ENCODE measurements at places on chromosomes 2 and 18.

GRCh38 chr2:109136542-109136941 is 7.5 kb downstream of the SH3RF3 start:
- DNase-seq, result no peak

DNA sequence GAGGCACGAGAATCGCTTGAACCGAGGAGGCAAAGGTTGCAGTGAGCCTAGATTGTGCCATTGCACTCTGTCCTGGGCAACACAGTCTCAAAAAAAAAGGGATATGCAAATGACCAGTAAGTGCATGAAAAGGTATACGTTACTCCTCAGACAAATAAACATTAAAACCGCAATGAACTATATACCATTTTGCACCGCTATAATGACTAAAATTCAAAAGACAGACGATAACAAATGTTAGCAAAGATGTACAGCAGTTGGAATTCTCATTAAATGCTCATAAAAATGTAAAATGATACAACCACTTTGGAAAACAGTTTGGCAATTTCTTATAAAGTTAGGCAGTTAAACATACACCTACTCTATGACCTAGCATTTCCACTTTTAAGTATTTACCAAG is 67.4 kb upstream of the MSH6 start:
- DNase-seq, result no peak

GRCh38 chr2:176405477-176405876 is 136.2 kb downstream of the MTX2 start:
- no peak for DNase-seq

DNA sequence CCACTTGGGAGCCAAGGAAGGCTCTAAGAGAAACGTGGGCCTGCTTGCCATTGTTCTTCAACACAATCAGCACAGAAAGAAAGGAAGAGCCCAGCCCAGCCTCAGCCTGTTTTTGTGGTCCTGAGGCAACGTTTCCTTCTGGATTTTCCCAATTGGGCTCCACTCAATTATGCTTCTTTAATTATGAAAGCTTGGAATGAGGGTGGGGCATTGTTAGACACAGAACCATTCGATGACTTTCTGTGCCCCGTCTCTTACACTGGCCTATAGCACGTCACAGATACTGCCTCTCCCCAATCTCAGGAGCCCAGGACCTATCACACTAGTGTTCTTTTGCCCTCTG is 207.4 kb downstream of the ZFP36L2 start:
- DNase-seq, result no peak

DNA sequence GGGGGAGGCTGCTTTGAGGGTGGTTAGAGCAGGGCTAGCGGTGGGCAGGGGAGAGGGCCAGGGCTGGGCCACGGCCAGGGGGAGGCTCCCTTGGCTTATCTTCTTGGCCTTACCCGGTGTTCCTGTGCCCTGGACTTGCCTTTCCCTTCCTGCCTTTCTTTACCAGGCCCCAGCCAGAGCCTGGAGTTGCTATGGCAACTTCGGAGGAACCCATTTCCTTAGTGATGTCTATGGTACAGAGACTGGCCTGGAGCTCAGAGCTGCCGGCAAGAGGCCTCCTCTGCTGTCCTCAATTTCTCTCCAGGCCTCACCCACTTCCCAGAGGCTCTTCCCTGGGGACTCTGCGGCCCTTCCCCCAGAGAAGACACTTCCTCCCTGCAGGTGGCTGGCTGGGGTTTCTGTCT is 11.5 kb downstream of the SPEG start:
- DNase-seq, result no peak

DNA sequence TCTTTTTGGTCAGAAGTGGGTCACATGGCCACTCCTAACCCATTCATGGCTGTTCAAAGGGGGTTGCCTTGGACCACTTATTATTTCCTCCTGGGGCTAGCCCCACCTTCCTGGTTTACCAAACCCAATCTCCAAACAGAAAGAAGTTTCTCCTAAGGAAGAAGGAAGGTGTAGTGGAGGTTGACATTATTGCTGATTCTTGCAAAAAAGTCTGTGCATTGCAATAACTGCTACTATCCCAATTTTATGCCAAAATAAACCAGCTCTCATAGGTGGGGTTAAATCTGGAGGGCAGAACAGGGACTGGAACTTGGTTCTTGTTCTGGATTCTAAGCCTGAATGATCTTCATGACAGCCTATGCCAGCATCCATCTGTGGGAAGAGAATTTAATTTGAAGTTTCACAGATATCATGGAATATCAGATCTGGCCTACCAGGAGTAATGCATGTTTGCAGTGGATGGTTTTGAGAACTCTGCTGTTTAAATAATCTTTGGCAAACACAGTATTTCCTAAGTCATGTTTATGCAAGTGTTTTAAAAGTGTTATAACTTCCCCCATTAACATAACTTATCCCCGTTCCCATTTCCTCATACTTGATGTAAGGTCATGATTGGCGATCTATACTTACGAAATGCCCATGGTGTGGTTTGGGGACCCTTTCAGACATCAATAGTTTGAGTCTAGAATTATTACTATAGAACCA is 11.9 kb downstream of the ANXA4 start:
- no peak for DNase-seq

DNA sequence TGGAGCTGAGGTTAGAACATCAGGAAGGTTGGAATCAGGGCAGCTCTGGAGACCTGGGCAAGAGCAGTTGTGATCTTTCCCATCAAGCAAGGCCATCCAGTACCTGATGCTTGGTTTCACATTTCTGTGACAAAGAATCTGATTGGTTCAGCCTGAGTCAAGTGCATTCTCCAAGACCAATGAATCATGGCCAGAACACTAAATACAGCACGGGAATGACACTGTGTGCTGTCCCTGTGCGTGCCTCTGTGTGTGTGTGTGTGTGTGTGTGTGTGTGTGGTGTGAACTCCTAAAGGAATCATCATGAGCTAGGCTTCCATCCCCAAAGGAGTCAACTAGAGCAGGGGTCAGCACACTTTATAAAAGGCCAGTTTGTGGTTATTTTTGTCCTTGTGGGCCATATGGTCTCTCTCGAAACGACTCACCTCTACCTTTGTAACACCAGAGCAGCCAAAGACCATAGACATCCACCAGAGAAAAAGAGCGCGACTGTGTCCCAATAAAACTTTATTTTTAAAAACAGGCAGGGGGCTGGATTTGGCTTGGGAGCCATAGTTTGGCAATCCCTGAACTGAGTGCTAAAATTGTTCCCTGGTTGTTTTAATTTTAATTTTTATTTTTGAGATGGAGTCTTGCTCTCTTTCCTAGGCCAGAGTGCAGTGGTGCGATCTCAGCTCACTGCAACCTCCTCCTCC is 99.7 kb downstream of the INHBB start:
- DNase-seq, result no peak

GRCh38 chr2:189095101-189095500 is 84.5 kb downstream of the COL5A2 start:
- no peak for DNase-seq

GRCh38 chr2:167471734-167472133 is 583.5 kb downstream of the XIRP2 start:
- DNase-seq, result no peak

- no peak for DNase-seq
These were observed 13.5 kb downstream of the EFEMP1 start for GRCh38 chr2:55910077-55910476.

GRCh38 chr2:147356157-147356556 is 488.7 kb upstream of the ACVR2A start:
- no peak for DNase-seq

- no peak for DNase-seq
These were observed 252.1 kb downstream of the SLC8A1 start for GRCh38 chr2:40199771-40200170.

- no peak for DNase-seq
These were observed 33.5 kb downstream of the KLHL29 start for GRCh38 chr2:23418461-23418911.

GRCh38 chr2:116098049-116098448 is 1655.6 kb downstream of the DPP10 start:
- no peak for DNase-seq

GRCh38 chr2:26696351-26696816 is 3.9 kb downstream of the KCNK3 start:
- no peak for DNase-seq

- DNase-seq, result no peak
These were observed 8.2 kb downstream of the DLX2 start for GRCh38 chr2:172094294-172095145.

- no peak for DNase-seq
These were observed 24.3 kb downstream of the NCK2 start for GRCh38 chr2:105768961-105769452.

- no peak for DNase-seq
These were observed 167.6 kb downstream of the LNPK start for GRCh38 chr2:175834477-175834876.

DNA sequence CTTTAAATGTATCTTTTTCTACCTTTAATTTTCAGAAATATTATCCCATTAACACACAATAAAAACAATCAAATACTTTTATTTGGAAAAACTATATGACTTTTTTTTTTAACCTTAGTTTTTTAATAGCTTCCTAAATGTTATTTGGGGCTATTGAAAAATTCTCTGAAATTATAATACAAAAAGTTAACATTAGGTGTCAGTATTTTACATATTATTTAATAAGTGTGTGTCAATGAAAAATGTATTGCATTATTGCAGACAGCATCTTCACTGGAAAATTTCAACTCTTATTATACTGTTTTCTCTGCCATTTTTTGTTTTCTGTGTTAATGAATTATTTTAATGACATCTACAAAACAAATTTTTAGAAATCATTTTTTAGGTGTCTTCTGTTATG is 51.1 kb upstream of the ARHGAP15 start:
- DNase-seq, result no peak

GRCh38 chr2:239927424-239927981 is 97.6 kb downstream of the NDUFA10 start:
- DNase-seq, result peak; percentile 64

- no peak for DNase-seq
These were observed 100.5 kb upstream of the LMAN1 start for GRCh38 chr18:59459369-59460071.

DNA sequence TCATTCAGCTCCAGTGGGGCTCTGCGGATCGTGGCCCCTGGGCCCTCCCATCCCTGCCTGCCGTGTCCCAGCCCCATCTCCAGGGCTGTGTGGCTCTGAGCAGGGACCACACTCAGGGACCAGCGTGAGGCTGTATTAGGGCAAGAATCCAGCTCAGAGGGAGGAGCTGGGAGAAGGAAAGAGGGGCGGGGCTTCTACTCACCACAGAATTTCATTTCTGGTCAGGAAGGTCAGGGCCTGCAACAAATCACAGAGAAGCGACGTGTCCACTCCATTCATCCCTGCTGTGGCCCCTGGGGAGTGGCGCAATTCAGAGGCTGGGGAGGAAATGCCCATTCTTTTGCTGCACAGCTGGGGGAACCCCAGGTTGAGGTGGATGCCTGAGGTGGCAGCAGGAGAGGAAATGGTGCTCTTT is 828 bp downstream of the CIB4 start:
- no peak for DNase-seq

- DNase-seq, result no peak
These were observed 22.9 kb downstream of the TDRD15 start for GRCh38 chr2:21146638-21147037.

GRCh38 chr2:241007880-241008710 is 9.7 kb downstream of the SNED1 start:
- no peak for DNase-seq

DNA sequence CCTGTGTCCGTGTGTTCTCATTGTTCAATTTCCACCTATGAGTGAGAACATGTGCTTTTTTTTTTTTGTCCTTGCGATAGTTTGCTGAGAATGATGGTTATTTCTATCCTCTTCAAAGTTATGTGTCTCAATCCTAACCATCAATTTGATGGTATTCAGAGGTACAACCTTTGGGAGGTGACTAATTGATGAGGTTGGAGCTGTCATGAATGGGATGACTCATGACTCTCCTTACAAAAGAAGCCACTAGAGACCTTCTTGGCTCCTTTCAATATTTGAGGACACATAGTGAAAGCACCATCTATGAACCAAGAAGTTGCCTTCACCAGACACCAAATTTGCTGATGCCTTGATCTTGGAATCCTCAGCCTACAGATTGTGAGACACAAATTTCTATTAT is 677.1 kb upstream of the DDX18 start:
- no peak for DNase-seq

- no peak for DNase-seq
These were observed 55.2 kb upstream of the CXCR4 start for GRCh38 chr2:136173126-136173525.

- no peak for DNase-seq
These were observed 14.9 kb downstream of the LPIN2 start for GRCh38 chr18:2997846-2998564.

- DNase-seq, result no peak
These were observed 143.4 kb upstream of the LYPD1 start for GRCh38 chr2:132813422-132813821.

DNA sequence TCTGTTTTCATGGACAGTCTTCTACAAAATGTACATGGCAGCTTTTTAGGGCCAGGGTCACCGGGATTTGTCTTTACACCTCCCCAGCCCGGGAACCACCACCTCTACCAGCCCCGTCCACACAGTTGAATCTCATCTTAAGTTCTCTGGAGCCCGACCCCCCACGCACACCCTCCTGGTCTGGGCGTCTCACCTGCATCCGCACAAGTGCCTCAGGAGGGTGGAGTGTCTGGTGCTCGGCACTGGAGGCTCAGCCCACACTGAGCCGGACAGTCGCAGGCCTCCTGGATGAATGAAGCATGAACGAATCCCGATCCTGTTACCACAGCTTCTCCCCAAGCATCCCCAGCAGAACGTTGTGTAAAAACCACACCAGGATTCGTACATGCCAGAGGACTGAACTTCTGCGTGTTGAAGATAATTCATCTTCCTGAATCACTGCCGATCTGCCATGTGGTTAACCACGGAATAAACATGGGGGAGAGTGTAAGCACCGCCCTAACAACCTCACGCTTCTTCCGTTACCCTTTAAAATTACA is 162.0 kb downstream of the RTP5 start:
- DNase-seq, result peak; percentile 88

- no peak for DNase-seq
These were observed 76.2 kb downstream of the WDR7 start for GRCh38 chr18:56727399-56727798.

- no peak for DNase-seq
These were observed 253.5 kb downstream of the DCDC2C start for GRCh38 chr2:3956892-3957291.

- no peak for DNase-seq
These were observed 74.6 kb upstream of the HDAC4 start for GRCh38 chr2:239475161-239476028.

DNA sequence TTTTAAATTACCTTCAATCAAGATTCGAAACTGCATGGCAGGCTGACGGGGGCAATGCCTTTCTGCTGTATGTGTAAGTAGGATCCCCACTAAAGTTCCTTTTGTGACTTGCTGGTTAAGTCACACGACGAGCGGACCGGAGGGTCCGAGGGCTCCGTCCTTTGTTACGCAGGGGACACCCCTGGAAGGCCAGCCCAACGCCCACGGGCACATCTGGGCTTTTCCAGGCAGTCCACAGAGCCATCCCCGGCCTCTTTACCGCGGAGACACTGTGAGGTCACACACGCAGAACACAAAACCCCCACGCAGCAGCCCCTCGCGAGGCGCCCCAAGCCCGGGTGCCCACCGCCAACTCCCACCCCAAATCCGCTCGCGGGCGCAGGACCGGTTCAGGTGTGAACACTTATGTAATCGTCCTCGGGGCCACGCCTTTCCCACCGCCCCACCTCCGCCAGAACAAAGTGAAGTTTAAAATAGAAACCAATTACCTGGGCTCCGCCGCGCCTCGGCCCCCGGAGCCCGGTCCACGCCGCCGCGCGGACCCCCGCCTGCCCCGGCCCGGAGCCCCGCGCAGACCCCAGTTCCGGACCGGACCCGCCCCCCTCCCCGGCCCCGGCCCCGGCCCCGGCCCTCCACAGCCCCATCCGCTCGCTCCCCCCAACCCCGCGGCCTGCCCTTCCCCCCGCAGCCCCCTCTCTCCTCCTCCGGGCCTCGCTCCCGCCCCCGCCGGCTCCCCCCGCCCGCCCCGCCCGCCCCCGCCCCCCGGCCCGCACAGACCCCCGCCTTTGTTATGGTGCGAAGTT is 4.2 kb downstream of the ZNF516 start:
- DNase-seq, result no peak

Measured in T-helper 2 cell (primary cell).